ENCODE measurements at places on chromosomes 11 and 22.

GRCh38 chr22:35069541-35069940 is 3.6 kb downstream of the ISX start:
- no peak for DNase-seq

DNA sequence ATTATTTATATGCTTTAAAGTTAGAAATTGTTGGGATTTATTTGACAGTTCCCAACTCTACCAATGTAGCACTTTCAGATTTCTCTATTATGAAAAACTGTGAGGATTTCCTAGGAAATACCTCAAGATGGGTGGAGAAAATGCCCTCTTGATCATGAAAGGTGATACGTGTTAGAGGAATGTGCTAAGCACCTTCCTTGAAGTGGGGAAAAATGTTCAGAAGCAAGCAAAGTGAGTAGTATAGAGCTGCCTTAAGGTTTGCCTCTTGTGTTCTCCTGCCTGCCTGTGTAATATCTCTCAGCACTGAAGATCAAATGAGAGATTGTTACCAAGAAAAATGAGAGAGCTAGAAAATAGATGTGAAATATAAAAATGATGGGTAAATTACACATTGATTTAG is 58.2 kb downstream of the YAP1 start:
- DNase-seq = no peak

DNA sequence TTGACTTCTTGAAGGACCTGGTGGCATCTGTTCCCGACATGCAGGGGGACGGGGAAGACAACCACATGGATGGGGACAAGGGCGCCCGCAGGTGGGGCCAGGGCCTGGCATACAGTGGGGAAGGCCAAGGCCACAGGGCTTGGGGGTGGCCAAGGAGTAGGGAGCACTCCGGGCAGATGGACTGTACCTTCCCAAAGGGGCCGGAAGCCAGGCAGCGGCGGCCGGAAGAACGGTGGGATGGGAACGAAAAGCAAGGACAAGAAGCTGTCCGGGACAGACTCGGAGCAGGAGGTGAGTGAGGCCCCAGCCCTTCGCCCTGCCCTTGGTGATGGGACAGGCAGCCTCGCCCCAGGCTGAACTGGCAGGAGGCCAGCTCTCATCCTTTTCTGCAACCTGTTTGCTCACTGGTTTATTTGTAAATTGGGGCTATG is 1.2 kb downstream of the DRAP1 start:
- no peak for DNase-seq

GRCh38 chr22:30611197-30611596 is 4.2 kb downstream of the TCN2 start:
- no peak for DNase-seq

DNA sequence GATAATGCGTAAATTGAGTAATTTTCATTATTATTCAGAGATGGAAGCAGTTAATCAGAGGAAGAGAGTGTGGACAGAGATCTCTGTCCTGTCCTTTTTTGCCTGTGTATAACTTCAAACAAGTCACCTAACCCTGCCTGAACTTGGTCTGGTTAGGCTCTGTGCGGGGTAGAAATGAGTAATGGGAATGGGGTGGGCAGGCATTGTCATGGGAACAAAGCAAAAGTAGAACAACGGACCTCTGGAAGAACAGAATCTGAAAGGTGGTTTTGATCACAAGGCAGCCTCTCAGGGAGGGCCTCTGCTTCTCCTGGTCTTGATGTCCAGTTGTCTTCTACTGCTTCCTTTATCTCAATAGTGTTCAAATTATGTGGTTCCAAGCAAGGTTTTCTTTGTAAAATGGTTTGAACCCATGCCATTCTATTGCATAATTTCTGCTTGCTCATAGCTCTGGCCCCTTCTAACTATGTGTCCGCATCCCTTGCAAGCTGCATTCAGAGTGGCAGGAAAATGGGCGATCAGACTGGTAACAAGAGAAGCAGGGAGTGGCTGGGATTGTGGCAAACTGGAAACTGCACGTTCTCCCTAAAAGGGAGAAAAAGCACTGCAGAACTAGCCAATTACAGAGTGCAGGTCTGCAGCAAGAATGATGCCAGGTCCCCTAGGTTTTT is 76.1 kb downstream of the PRR5L start:
- DNase-seq = no peak

DNA sequence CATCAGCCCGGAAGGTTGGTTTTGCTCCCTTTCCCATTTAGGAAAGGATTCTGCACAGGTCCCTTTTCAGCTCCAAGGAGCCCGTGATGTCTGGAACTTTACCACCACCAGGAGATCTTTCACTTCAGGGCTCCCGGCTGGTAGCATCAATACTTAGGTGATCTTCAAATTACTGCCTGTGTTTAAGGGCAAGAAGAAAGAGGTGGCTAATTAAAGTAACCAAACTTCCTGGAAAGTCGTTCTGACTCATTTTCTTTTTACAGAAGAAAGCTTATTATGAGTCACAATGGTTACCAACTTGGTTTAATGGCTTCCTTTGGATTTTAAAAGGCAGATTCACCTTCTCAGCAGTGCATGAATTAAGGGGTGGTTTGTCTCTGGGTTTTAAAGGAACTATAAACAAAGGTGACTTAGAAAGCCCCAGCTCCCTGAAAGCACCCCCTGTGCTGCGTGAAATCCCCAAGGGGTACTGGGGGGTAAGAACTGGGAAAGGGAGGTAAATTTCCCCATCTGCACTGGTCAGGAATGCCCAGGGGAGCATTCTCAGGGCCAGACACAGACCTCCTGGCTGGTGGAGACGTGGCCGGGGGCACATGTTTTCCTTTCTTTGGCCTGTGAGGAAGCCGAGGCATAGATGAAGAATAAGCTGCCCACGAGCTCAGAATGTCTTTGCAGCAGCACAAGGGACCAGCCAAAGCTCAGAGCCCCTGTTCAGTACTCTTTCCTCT is 8.8 kb downstream of the POU2F3 start:
- no peak for DNase-seq

- no peak for DNase-seq
These were observed 863 bp upstream of the TPBGL start for GRCh38 chr11:75239531-75240290.

- no peak for DNase-seq
These were observed at the start of gene TIRAP for GRCh38 chr11:126282736-126283591. Gene TIRAP, plus strand, starts transcription at chr11:126283093. Its CDS starts 7,802 bp downstream, at chr11:126290895.

DNA sequence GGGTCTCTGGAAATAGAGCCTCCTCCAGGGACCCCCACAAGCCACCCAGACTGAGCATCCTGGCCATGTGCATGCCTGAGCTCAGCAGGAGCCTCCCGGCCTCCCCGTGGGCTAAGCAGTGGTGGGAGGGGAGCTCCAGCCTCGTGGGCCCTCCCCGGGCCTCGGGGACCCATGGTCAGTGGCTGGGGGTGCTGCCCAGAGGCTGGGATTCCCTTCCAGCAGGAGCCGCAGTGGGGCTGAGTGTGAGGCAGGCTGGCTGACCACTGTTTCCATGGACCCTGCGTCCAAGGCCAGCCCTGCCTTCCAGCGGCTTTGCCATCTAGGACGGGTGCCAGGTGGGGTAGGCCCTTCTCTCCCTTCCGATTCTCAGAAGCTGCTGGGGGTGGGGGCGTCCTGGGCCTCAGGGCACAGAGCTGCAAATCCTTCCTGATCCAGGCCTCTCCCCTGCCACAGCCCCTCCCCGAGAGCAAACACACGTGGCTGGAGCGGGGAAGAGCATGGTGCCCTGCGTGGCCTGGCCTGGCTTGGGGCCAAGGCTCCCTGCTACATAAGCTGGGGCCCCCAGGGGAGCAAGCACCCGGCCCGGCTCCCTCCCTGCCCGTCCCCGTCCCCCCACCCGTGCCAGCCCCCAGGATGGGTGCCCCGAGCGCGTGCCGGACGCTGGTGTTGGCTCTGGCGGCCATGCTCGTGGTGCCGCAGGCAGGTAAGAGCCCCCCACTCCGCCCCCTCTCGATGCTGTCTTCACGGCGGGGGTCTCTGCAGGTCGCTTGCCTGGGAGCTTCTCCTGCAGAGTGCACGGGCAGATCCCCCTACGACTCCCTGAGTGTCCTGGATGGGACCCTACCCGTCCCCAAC is at the start of gene MUC5B:
TSS of gene MUC5B (plus strand) at position 576 of the 855 bp plus-strand sequence. CDS start at position 634, 58 bp downstream.
- no peak for DNase-seq

DNA sequence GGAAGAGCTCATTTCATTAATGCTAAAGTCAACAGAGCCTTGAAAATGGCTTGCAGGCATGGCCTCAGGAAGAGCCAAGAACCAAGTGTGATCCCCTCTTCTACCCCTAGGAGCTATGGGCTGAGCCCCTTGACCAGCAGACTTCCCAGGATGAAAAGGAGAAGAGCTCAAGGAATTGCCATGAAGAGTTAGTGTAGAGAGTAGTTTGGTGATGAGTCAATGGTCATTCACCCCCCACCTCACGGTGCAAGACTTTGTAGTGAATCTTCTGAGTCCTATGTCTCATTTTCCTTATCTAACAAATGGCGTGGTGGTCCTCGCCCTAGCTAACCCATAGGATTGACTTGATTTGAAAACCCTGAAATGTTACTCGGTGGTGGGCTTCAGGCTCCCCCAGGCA is 422.4 kb upstream of the CADM1 start:
- DNase-seq = no peak

- no peak for DNase-seq
These were observed 3.5 kb downstream of the KCNJ5 start for GRCh38 chr11:128894685-128895084.

GRCh38 chr11:111372538-111372937 is 6.5 kb downstream of the POU2AF1 start:
- no peak for DNase-seq

- DNase-seq = no peak
These were observed 46.5 kb upstream of the THY1 start for GRCh38 chr11:119469506-119469905.

- DNase-seq = no peak
These were observed 149.0 kb downstream of the CEP164 start for GRCh38 chr11:117476531-117477142.

- DNase-seq = no peak
These were observed 96.9 kb downstream of the SLC1A2 start for GRCh38 chr11:35322318-35322979.

DNA sequence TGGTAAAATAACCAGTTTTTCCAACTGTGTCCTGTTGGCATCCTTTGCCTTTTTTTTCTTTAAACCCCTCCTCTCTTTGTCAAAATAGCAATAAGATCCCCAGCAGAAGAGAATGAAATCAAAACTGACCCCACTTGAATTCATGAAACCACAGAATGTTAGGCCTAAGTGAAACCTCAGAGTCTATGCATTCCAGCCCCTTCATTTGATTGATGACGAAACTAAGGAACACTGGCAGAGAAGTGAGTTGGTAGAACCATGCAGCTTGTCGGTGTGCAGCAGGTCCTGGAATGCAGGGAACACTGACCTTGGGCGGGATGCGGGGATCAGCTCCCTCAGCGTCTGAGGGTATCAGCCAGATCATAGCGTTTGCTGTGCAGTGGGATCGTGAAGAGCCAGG is 57.5 kb downstream of the GRK3 start:
- no peak for DNase-seq

Data from AG04449 (cell line).